ENCODE measurements at places on chromosomes 11 and 22.

DNA sequence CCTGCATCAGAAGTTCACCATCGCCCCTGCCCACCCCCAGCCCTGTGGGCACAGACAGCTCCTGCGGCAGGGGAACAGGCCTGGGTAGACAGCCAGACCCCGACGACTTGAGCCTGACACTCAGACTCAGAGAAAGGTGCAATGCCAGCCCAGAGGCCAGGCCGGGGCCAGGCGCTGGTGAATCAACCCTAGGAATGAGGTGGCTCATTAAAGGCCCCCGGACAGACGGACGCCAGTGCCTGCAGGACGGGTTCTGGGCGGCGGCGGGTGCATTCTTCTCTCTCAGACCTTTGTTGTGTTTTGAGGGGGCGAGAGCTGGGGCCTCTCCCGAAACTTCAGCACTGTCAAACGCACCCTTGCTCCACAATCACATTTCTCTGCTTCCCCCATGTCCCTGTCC lies 5.6 kb downstream of the OVOL1 start:
- DNase-seq, result no peak

GRCh38 chr22:40236131-40236665 lies 58.5 kb downstream of the TNRC6B start:
- DNase-seq, result no peak

DNA sequence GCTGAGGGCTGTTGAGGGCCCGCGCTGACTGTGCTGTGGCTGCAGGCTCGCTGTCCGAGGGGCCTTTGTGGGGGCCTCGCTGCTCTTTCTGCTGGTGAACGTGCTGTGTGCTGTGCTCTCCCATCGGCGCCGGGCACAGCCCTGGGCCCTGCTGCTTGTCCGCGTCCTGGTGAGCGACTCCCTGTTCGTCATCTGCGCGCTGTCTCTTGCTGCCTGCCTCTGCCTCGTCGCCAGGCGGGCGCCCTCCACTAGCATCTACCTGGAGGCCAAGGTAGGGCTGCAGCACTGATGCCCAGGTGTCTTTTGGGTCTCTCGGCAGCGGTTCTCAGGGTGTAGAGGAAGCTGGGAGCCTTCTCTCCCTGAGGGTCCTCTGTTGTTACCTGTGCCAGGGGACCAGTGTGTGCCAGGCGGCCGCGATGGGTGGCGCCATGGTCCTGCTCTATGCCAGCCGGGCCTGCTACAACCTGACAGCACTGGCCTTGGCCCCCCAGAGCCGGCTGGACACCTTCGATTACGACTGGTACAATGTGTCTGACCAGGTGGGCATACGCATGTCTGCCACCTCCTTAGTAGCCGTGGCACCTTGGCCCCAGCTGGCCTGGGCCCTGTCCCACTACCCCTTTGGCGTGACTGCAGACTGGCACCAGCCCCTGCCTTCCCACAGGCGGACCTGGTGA lies 2.2 kb downstream of the GPR137 start:
- no peak for DNase-seq

- no peak for DNase-seq
These were observed 28.0 kb downstream of the ZC3H12C start for GRCh38 chr11:110121204-110121603.

DNA sequence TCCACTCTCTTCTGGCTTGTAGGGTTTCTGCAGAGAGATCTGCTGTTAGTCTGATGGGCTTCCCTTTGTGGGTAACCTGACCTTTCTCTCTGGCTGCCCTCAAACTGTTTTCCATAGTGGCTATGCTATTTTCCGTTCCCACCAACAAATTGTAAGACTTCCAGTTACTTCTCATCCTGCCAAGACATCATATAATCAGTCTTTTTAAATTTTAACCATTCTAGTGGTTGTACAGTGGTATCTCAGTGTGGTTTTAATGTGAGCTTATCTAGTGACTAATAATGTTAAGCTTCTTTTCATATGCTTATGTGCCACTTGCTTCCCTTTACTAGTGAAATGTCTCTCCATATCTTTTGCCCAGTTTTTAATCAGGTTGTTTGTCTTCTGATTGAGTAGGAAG lies 13.6 kb upstream of the TRIM29 start:
- no peak for DNase-seq

DNA sequence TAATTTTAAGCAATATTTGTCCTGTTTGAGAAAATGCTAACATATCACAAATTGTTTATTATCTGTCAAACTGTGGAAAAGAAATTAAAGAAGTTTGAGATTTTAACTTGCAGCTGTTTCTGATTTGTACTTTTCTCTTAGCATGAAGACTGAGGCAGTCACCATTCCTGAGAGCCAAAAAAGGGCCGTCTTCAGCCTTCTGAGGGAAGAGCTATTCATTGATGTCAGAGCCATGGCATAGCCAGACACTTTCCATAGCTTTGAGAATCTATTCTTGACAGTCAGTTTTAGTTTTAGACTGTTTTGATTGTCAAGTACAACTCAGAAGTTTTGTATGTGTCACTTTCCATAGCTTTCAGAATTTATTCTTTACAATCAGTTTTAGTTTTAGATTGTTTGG lies 32.1 kb downstream of the YAP1 start:
- DNase-seq, result no peak

Measured in NCI-H1048 (cell line).